Stimulated activated CD4-positive, alpha-beta T cell treated with anti-CD3 and anti-CD28 coated beads, Interleukin-15, amount 100 ng/mL, for 48 hours (primary cell): ENCODE measurements at places on chromosomes 7 and 10.

- no peak for DNase-seq
These were observed 38.6 kb downstream of the MRC1 start for GRCh38 chr10:17847585-17848296.

DNA sequence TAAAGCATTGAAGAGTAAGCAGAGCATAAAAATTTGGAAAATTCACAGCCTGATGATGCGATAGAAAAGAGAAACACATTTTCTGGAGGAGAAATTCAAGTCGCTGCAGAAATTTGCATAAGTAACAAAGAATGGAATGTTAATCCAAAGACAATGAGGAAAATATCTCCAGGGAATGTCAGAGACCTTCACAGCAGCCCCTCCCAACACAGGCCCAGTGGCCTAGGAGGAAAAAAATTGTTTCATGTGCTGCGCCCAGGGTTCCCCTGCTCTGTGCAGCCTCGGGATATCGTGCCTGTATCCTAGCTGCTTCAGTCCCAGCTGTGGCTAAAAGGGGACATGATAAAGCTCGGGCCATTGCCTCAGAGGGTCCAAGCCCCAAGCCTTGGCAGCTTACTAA is 206.8 kb downstream of the TPK1 start:
- no peak for DNase-seq

- DNase-seq = no peak
These were observed 19.6 kb upstream of the PAPSS2 start for GRCh38 chr10:87640043-87640442.

DNA sequence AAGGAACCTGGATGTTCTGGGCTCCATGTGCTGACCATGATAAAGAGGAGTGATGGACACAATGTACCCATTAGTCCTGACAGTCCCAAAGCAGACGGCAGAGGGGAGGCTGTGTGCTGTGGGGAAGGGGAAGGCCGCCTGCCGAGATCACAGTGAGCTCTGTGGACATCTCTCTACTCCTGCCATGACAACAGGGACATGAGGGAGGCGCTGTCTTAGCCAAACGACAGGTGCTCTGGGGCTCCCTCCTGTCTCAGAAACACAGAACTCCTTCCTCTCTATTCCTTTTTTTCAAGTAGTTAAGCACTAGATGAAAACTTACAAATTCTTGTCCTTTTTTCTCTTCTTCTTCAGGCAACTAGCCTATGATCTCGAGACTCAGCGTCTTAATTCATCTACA is 113.1 kb downstream of the RNF32 start:
- DNase-seq = no peak

DNA sequence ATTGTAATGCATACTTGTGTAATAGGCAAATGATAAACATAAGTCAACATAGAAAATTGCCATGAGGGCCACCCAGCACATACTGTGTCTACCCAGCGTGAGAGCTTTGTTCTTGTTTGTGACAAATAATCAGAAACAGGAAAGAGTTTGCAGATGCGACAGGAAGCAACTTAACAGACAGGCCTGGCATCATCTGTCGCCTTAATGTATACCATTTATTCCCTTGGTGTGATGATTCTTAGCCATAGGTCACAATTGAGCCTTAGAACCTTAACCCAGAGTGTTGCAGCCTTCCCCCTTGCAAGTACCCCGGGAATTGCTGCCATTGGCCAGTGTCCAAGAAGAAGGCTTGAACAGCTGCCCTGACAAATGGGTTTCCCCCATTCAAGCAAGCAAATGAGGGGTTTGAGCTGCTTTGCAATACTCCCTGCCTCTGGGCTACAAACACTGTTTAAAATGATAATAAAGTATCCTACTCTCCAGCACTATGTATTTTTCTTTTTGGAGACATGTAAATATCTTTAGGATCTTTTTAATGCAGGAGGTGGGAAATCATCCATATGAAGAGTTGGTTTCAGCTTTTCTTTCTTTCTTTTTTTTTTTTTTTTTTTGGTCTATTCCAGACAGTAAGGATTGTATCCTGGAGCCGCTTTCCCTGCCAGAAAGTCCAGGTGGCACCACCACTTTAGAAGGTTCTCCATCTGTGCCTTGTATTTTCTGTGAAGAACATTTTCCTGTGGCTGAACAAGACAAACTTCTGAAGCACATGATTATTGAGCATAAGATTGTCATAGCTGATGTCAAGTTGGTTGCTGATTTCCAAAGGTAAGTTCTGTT is 80.0 kb downstream of the ZNF277 start:
- DNase-seq = no peak

- DNase-seq = no peak
These were observed 95.5 kb downstream of the PPP1R17 start for GRCh38 chr7:31782411-31782991.

GRCh38 chr7:39650676-39651075 is 27.3 kb downstream of the RALA start:
- no peak for DNase-seq

DNA sequence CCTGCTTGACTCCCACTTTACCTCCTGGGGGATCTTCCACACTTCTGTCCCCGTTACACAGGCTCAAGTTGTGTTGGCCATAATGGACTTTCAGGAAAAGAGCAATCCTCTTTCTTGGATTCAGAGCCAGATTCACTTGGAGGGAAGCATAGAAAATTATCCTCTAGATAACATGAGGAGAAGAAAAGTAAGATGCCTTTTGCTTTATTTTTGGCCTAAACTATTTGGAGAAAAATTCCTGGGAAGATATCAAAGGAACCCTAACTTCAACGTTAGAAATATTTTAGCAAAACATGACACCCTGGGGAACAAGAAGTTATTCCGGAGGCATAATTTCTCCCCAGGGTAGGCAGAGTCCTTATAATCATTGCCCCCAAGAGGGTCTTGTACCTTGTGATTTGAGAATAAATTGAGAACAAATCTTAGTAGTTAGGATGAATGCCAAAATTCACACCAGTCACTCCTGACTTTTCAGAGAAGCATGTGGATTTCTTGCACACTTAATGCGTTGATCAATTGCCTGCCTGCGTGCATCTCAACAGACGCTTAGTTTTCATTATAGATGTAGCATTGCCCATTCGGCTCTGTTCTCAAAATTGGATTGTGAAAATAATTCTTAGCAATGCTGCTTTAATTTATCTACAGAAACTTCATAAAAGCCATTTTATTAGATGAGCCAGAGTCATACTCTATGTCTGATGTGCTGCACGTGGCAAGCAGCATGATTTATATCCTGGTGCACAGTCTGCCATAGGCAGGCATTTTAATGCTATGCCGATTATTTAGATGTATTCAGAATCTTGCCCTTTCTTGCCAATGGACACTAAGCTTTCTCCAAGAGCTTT is 224.4 kb downstream of the C7orf25 start:
- DNase-seq = no peak

GRCh38 chr7:133117452-133117851 is 35.6 kb upstream of the CHCHD3 start:
- no peak for DNase-seq

GRCh38 chr7:23458044-23458443 is 12.2 kb downstream of the IGF2BP3 start:
- DNase-seq = no peak

GRCh38 chr7:17230099-17230807 is 68.2 kb upstream of the AHR start:
- DNase-seq = no peak

DNA sequence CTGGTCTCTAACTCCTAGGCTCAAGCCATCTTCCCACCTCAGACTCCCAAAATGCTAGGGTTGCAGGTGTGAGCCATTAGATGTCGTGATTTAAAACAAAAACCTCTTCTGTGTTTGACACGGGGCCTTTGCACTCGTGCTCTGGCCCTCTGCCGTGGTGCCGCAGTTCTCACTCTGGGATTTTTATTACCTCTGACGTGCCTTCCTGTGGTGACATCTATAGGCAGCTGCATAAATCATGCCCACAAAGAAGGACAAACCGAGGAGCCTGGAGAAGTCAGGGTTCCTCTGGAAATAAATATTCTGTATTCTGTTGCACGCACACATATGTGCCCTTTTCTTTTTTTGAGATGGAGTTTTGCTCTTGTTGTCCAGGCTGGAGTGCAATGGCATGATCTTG is 25.9 kb upstream of the OCM start:
- DNase-seq = no peak

DNA sequence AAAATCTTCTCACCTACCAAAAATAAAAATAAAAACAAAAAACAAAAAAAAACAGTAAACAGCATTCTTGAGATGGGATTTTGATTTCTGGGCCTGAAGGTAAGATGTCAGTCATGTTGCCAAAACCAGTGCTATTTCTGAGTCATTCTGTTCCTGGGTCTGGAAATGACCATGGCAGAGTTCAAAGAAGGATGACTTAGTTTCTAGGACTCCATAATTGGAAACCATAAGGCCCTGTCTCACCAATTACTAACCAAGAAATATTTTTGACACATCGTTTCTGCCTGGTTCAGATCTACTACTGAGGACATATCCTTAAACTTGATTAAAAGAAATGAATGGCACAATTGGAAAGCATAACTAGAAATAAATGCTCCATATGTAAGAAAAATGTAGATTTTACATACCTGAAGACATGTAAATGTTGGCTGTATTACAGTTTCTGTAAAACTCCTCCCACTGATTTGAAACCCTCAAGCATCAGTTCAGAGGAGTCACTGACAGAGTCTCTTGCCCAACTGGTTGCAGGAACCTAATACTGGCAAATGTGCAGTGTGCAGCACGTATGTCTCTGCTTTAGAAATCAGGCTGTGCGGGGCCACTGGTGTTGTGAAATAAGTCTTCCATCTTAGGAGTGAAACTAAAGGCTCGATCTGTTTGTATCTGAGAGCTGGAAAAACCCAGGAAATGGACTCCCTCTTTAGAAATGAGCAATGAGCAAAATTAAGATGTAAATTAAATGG is 84.8 kb upstream of the EGR2 start:
- no peak for DNase-seq

GRCh38 chr10:112000466-112000865 is 183.1 kb downstream of the GPAM start:
- DNase-seq = no peak

DNA sequence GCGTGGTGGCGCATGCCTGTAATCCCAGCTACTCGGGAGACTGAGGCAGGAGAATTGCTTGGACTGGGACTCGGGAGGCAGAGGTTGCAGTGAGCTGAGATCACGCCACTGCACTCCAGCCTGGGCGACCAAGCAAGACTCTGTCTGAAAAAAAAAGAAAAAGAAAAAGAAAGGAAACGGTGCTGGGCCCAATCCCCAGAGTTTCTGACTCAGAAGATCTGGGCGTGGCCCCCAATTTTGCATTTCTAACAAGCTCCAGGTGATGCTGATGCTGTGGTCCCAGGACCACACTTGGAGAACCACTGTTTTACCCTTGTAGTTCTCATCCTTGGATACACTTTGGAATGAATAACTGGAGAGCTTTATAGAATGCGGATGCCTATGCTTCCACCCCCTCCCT is 79.0 kb downstream of the C10orf105 start:
- no peak for DNase-seq

DNA sequence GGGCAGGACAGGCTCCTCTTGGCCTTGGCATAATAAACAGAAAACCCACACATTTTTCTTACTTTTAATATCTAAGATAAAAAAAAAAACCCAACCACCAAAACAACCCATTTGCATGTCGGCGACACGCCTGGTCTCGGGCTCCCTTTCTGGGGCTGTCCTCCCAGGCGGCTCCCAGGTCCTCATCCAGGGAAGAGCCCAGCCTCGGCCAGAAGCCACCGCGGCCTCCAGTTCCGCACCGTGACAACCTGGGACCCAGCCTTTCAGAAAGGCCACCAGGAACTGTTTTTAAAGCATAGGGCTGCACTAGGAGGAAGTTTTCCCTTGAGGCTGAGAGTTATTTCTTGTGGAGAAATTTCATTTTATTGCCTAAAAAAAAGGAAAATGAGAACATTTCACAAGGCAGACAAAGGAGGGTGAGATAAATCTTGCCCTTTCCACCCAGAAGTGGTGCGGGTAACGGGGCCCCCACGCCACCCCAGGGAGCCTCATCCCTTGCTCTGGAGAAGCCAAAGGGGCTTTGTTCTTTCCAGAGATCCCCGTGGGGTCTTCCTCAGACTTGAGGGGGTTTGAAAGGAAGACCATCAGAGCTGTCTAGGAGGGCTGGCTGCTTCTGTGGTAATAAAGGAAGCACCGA is 39.2 kb upstream of the MKRN1 start:
- DNase-seq = no peak

- no peak for DNase-seq
These were observed 534 bp downstream of the PSMA2 start for GRCh38 chr7:42931447-42931833.
